CD8-positive, alpha-beta T cell (primary cell): ENCODE measurements at places on chromosomes 5 and 9.

- DNase-seq: no peak
Measured at GRCh38 chr5:24215114-24215513, 429.7 kb downstream of the CDH10 start.

DNA sequence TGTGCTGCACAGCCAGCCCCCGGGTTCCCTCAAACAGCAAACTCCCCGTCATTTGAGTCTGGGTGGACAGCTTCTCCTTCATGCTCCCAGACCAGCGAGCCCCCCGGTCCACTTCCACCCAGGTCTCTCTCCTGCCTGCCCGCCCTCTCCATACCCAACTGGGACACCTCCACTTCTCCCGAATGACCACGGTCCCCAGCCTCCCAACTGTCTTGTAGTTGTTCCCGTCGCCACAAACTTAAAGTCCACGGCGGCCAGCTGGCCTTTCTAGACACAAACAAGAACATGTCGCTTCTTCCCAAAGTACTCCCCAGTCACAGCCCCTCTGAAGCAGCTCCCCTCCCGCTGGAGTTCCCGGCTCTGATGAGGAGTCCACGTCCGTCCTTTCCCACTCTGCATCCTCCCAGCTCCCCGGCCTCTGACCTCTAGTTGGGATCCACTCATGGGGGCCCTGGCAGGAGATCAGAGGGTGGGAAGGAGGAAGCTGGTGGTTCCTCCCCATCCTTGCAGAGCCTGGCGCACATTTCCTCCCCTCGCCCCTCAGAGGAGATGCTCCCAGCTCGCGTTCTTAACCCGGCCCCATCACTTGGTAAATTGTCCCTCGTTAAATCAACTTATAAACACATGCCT is 24.1 kb upstream of the PPP1R26 start:
- no peak for DNase-seq

DNA sequence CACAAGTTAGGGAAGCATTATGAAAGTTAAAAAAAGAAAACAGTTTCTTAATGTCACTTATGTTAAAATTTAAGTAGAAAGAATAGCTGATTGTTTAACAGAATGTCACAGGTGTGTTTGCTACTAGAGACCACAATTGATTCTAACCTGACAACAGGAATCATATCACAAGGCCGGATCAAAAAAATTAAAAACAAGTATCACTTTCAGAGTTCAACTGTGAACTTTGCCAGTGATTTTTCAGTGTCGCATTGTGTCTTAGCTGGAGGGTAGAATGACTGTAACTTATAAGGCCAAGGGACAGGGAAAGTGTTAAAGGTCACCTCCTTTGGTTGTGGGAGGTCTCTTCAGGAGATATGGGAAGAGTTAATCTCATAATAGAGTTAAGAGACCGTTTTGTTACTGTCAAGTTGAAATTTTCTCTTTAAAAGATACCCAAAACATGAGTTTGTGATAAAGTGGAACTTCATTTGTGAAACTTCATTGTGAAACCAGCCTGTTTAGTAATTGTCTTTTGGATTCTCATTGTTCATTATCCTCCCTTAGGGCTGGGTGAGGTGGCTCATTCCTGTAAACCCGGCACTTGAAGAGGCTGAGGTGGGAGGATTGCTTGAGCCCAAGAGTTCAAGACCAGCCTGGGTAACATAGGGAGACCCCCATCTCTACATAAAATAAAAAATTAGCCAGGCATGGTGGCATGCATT is 40.9 kb downstream of the CPEB4 start:
- no peak for DNase-seq

- DNase-seq: peak; percentile 30
Measured at GRCh38 chr9:20941174-20941690, 90.2 kb downstream of the HACD4 start.

DNA sequence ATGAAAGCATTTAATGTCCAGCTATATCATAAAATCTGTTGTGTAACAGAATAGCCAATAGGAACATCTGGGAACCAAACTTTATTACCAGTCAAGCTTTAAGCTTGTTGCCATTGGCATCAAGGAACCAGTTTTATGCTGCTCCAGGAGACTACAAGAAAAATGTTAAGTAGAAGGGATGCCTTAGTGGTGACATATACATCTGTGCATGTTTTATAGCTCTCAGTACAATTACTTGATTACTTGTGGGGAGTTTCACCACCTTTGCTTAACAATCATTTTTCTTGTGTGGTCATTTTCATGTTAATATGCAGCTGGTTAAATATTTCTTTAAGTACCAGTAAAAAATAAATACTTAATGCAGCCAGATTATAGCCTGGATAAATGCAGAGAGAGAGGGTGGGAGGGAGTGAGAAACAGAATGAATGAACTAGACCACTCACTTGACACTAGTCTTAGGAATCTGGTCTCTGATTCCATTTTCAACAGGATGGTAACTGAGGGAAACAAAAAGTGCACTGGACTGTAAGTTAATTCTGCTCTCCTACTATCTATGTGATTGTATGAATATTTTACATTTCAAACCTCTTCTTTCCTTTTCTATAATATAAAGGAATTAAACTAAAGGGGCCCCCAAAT is 35.7 kb upstream of the LURAP1L start:
- DNase-seq: no peak

DNA sequence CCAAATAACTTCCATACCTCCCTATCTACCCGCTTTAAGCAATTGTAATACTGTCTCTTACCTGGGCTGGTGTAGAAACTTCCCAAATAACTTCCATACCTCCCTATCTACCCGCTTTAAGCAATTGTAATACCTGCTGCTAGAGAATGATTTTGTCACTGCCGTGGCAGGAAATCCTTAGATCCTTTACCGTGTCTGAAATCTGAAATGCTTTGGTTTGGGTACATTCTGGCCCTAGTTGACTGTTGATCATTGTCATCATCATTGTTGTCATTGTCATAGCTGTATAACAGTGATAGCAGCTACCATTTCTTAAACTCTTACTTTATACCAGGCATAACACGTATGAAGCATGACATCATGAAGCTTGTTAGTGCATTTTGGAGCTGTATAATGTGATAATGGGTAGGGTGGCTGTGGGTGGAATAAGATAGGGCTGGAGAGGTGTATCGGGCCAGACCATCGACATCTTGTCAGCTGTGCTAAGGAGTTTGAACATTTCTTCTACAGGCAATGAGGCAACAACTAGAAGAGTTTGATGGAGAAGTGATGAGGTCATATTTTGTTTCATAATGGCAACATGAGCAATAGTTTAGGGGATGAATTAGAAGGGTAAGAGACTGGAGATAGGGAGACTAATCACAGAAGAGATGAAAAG is 15.7 kb downstream of the PIP5K1B start:
- no peak for DNase-seq

GRCh38 chr9:70053864-70054263 is 10.2 kb downstream of the MAMDC2 start:
- DNase-seq: no peak

DNA sequence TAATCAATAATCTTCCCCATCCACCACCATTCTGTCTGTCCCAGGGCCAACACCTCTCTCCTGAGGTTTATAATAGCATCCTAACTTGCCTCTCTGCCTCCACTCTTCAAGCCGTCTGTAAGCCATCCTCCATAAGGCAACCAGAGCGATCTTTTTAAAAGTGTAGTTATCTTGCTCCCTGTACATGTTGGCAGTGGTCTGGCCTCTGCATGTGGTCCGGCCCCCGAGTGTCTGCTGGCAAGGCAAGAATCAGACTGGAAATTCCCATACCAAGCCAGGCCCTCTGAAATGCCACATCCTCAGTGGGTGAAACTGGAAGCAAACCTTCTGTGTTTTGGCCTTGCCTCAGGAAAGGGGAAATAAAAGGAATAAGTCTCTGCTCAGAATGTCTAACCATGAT is 17.0 kb downstream of the TTLL11 start:
- no peak for DNase-seq

DNA sequence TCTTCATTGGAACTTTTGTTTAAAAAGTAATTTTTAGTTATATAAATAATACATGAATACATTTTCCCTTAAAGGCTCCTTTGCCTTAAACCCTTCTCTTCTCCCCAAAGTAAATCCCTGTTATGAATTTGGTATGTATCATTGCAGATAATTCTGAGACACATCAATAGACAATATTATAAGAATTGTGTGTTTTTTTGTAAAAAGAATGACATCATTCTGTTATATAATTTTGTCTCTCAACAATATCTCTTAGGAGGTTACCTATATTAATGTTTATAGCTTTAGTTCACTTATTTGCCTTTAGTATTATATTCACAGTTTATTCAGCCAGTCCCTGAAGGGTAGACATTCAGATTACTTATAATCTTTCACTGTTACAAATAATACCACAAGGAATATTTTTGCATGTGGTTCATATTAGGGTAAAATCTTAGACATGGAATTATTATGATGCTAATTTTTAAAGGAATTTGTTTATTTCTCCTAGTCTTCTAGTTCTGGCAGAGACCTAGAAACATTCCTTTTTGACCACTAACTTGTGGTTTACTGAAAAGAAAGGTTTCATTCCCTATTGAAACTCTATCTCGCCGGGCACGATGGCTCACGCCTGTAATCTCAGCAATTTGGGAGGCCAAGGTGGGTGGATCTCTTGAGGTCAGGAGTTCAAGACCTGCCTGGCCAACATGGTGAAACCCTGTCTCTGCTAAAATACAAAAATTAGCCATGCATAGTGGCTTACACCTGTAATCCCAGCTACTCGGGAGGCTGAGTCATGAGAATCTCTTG is 105.6 kb downstream of the KCTD16 start:
- DNase-seq: no peak

- no peak for DNase-seq
Measured at GRCh38 chr9:77589046-77589795, 58.9 kb downstream of the GNA14 start.

GRCh38 chr5:9421884-9422283 is 124.0 kb downstream of the SEMA5A start:
- no peak for DNase-seq

DNA sequence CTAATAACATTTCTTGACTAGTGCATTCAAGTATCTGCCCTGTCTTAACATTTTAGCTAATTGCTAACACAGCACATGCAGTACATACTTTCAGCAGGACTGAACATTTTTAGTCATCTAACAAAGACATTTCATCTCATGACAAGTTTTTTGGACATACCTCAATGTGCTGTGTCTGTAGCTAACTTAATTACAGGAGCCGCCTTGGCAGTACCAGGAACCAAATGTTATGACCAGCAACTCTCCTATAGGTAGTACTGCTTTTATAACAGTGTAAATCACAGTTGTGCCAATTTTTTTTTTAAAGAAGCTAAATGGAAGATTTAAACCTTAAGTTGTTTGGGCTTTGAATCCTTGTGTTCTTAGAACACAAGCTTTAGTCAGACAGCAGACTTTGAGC is 99.4 kb upstream of the SAP30L start:
- no peak for DNase-seq

DNA sequence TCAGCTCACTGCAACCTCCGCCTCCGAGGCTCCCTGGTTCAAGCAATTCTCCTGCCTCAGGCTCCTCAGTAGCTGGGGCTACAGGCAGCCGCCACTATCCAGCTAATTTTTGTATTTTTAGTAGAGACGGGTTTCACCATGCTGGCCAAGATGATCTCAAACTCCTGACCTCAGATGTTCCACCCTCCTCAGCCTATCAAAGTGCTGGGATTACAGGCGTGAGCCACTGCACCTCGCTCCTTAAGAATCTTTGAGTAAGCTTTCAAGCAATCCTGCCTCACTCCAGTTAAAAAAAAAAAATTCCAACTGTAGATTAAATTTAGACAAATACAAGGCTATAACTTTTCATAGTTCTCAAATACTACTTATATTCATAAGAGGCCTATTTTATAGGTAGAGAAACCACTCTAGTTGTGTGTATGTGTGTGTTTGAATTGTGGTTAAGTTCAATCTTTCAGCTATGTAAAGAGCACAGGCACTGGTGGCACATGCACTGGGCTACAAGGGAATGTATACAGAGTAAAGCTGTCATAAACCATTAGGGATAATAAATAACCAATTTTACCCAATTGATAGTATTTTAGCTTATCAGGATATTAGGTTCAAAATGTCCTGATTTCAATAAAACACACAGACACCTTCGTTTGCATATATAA is 50.6 kb upstream of the RAPGEF6 start:
- no peak for DNase-seq

DNA sequence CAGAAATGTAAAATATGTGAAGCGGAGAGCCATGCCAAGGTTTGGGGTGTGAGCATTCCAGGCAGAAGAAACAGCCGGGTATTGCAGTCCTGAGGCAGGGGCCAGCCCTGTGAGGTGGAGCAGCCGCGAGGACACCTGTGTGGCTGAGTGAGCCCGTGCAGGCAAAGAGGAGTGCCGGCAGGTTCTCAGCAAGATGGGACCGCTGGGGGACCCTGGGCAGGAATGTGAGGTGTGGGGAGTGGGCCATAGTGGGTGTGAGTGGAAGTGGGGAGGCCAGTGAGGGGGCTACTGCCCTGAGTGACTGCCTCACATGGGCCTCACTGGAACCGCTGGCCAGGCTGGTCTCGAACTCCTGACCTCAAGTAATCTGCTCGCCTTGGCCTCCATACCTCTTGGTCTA is 8.1 kb upstream of the PRR7 start:
- no peak for DNase-seq

DNA sequence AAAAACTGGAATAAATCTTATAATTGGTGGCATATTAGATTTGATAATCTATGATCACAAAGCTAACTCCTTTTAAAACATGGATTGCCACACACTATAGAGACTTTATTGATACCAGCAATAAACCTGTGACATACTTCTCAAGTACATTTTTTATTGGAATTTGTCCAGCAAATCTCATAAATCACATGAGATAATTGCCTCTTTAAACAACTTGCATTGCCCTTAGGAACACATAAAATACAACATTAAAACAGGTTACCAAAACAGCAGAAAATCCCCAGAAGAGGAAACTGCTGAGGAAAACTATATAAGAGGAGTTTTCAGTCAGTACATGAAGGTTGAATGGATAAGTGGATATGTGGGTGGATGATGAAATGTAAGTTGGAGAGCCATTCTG is 124.6 kb downstream of the SNCAIP start:
- no peak for DNase-seq

DNA sequence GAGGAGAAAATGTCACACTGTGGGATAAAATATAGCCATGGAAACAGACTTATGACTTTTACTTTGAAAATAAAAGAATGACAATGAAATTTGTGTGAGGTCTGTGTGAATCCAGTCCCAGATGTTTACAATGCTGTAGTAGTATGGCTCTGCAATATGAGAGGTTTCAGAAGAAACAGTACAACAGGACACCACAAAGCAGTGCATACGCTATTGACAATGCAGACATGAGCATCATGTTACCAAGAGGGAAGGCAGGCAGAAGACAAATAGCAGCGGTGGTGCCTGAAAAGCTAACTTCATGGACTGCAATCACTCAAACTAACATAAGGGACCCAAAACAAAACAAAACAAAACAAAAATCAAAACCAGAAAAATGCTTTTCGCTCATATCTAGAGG is 1.8 kb downstream of the FGF10 start:
- no peak for DNase-seq

- DNase-seq: no peak
Measured at GRCh38 chr5:111945535-111945934, 188.5 kb upstream of the NREP start.

- no peak for DNase-seq
Measured at GRCh38 chr5:14672082-14672481, 7.6 kb downstream of the OTULIN start.

- no peak for DNase-seq
Measured at GRCh38 chr9:38263532-38263931, 129.0 kb upstream of the ALDH1B1 start.
